ENCODE measurements at places on chromosomes 3 and 15. TPM values are rescaled to one million over a fixed set of nuclear protein-coding genes. Genes with fewer than 3 reads are reported as not detected.

The LCMT2 gene
- not detected for total RNA-seq

The PCOLCE2 gene
- total RNA-seq: 36.6 TPM

The ROBO2 gene
- not detected for total RNA-seq

The TICRR gene
- 3.4 TPM for total RNA-seq

The NOX5 gene
- total RNA-seq: not detected

The EXOG gene
- 16.6 TPM for total RNA-seq

The ZNF620 gene
- 5.4 TPM for total RNA-seq

The BDH1 gene
- total RNA-seq: 0.31 TPM

The ZNF860 gene
- 8.1 TPM for total RNA-seq

The ITPR1 gene
- total RNA-seq: 10.2 TPM

The FETUB gene
- not detected for total RNA-seq

The KCNAB1 gene
- total RNA-seq: 12.6 TPM

The FEZF2 gene
- not detected for total RNA-seq

The TM2D3 gene
- total RNA-seq: 21.9 TPM

The GOLGA8Q gene
- not detected for total RNA-seq

The THBS1 gene
- 15.9 TPM for total RNA-seq

The LDHAL6B gene
- total RNA-seq: not detected

DNA sequence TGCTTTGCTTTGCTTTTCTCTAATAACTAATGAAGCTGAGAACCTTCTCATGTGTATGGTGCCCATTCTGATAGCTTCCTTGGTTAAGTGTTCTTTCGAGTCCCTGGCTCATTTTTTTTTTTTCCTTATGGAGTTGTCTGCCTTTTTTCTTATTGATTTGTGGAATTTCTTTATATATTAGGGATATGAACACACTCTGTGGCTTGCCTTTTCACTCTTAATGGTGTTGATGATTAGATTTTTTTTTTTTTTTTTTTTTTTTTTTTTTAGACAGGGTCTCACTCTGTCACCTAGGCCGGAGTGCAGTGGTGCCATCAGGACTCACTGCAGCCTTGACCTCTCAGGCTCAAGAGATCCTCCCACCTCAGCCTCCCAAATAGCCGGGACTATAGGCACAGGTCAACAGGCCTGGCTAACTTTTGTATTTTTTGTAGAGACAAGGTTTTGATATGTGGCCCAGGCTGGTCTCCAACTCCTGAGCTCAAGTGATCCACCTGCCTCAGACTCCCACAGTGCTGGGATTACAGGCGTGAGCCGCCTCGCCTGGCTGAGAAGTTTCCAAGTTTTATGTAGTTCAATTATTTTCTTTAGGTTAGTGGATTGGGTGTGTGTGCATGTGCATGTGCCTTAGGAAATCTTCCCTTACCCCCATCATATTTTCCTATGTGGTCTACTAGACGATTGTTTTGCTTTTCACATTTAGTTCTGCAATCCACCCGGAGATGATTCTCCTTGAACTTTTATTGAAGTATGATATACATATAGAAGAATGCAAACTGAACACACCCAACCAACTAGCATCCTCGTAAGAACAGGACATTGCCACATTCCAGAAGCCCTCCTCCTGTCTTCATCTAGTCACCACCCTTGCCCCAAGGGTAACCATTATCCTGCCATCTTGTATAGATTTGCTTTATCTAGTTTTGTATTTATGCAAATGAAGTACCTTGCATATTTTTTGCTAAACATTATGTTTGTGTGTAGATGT is 1.7 kb upstream of the SNRPA1 start:
- no peak for DNase-seq

GRCh38 chr3:170799009-170799408 is 71.0 kb downstream of the RPL22L1 start:
- DNase-seq: no peak

GRCh38 chr3:23704298-23704697 is 101.5 kb upstream of the UBE2E1 start:
- no peak for DNase-seq

GRCh38 chr3:128698211-128699047 is 27.6 kb upstream of the RAB7A start:
- DNase-seq: peak; percentile 70

- no peak for DNase-seq
Observed at GRCh38 chr15:25238126-25238525, 200.7 kb downstream of the UBE3A start.

DNA sequence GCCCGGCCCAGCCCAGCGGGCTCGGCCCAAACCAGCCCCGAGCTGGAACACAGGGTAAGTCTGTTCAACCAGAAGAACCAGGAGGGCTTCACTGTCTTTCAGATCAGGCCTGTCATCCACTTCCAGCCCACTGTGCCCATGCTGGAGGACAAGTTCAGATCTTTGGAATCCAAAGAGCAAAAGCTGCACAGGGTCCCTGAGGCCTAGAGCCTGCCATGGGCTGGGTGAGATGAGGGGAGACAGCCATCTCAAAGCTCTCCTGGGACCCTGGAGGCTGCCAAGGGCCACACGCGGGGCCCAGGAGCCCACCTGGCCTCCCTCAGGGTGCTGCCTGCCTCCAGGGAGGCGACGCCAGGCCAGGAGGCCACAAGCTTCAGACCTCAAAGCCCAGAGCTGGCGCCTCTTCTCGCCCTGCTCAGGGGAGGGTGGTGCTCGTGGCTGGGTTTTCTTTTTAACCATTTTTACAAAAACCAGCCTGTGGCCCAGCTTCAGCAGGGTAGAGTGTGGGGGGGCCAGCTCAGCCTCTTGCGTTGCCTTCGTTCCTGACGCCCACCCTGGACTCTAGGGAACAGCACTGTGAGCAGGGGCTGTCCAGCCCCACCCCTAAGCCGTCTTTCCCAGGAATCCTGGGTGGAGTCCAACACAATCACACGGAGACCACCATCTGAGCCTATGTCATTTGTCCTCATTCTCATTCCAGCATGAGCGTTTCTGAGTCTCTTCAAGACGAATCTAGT is 107.0 kb downstream of the ETFA start:
- no peak for DNase-seq

- no peak for DNase-seq
Observed at GRCh38 chr15:85761635-85762034, 33.1 kb downstream of the KLHL25 start.

DNA sequence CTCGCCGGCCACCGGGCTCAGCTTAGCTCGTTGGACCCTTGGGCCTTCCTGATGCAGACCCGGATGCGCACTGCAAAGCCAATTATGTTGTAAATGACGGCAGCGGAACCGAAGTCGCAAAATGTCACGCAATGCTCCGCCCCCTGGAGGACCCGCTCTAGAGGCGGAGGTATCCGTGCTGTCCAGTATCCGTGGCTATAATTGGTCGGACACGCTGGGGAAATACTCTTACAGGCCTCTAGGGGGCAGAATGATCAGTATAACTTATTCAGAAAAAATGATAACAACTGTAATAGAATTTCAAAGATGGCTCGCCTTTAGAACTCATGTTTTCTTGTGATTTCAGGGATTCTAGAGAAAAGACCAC is at the start of gene PRR23B:
Gene PRR23B (minus strand): TSS at position 59 of the 367 bp plus-strand sequence. CDS start 265 bp downstream, outside the sequence.
- no peak for DNase-seq

- no peak for DNase-seq
Observed at GRCh38 chr3:124748560-124749198, 18.4 kb downstream of the UMPS start.

- DNase-seq: no peak
Observed at GRCh38 chr3:8619548-8619947, 25.1 kb downstream of the SSUH2 start.

DNA sequence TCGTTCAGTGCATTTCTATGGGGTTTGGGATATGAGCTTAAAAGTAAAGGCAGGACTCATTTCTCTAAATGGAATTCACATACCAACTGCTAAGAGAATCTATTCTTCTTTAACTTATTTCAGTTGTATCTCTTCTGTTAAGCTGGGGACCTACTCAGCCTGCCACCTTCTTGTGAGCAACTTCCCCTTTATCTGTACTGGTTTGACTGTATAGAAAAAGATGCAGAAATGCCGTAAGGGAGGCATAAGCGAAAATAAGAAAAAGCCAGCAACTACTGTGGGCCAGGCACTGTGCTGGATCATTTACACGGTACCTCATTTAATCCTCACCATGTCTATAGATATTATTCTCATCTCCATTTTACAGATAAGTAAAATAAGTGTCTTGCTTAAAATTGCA is 38.4 kb downstream of the RBMS3 start:
- DNase-seq: no peak

- DNase-seq: no peak
Observed at GRCh38 chr15:73607843-73608242, 25.3 kb downstream of the NPTN start.

DNA sequence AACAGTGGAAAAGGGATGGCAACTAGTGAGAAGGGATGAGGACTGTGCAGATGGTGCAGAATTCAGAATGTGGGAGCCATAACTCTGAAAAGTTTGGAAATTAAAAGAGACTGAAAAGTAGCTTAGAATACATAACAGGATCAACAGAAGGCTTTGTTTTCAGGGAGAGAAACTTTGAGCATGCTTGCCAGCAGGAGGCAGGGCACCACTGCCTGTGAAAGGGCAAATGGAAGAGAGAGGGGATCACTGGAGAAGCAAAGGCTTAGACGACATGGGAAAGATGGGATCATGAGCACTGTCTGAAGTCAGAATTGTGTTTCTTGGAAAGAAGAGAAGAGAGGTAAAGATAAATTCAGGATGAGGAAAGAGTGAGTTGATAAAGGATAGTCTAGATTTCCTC is 99.6 kb downstream of the ABI3BP start:
- no peak for DNase-seq

DNA sequence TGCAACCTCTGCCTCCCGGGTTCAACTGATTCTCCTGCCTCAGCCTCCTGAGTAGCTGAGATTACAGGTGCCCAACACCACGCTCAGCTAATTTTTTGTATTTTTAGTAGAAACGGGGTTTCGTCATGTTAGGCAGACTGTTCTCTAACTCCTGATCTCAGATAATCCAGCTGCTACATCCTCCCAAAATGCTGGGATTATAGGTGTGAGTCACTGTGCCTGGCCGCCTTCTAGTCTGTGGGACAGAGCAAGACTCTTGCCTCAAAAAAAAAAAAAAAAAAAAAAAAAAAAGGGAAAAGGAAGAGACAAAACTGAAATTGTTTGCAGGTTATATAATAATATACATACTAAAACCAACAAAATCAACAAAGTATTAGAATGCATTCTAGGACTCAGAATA is 215.2 kb downstream of the PCCB start:
- no peak for DNase-seq

GRCh38 chr3:196174652-196175051 is 36.5 kb downstream of the ZDHHC19 start:
- DNase-seq: no peak

GRCh38 chr15:67009576-67010569 is 55.5 kb upstream of the SMAD3 start:
- DNase-seq: no peak

GRCh38 chr3:162538491-162538890 is 1041.9 kb downstream of the OTOL1 start:
- no peak for DNase-seq

DNA sequence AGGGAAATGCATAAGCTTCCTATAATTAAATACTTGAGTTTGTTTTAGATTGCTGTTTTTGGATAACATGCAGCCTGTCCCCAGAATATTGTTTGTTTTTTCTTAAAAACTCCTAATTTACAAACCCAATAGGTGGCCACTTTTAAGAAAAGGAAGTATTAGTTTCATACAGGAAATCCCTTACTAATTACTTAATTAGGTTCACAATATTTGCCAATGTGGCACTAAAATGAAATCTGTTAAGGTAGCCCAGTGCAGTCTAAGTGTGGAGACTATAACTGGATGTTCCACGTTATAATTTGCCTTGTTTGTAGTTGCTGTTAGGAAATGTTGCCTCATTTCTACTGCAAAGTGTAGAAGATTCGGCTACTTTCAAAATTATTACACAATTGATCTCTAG is 195.8 kb downstream of the BBX start:
- DNase-seq: no peak

- no peak for DNase-seq
Observed at GRCh38 chr3:152556731-152557254, 278.1 kb upstream of the P2RY1 start.

- no peak for DNase-seq
Observed at GRCh38 chr3:134640378-134640777, 10.4 kb downstream of the KY start.

DNA sequence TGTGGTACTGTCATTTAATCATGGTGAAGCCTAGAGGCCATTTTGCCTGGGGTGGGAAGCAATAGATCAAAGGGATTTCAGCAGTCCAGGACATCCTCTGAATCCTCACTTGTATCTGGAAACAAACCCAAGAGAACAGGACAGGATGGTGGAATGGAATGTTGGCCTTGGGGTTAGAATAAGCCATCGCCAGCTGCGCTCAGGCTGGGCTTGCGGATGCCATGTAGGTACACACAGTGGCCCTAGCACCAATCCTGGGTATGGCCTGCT is 76.5 kb upstream of the ALDH1A3 start:
- DNase-seq: no peak

DNA sequence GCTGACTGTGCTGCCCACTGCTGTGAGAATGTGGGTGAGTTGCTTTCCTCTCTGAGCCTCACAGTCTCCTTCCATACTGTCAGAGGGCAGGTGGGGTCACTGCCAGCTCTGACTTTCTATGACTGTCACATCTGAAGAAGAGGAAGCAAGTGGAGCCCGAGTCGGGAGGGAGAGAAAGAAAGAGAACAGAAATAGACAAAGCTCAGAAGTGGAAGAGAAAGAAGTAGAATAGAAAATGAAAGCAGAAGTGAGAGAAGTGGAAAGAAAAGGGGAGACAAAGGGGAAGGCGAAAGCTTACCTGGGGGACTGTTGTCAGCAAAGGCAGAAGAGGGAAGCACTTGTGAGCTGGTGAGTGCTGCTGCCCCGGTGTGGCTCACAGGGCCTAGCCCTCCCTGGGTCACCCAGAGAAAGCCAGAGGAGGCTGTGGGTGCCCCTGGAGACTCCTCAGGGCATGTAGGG is 57.9 kb downstream of the EPHB1 start:
- no peak for DNase-seq

DNA sequence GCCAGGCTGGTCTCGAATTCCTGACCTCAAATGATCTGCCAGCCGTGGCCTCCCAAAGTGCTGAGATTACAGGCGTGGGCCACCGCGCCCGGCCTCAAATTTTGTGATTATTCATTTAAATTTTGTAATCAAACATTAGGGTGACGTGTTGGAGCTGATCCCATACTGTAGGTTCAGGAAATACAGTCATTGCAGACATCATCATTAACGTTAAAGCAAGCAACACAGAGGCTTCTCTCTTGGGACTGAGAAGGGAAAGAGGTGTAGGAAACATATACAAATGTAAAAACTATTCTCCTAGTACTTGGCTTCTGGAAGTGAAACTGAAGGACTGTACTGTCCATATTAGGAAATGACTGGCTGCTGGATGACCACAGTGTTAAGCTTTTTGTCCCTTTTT is 11.1 kb upstream of the ARID3B start:
- DNase-seq: no peak

- no peak for DNase-seq
Observed at GRCh38 chr15:101262551-101262950, 10.7 kb upstream of the CHSY1 start.

DNA sequence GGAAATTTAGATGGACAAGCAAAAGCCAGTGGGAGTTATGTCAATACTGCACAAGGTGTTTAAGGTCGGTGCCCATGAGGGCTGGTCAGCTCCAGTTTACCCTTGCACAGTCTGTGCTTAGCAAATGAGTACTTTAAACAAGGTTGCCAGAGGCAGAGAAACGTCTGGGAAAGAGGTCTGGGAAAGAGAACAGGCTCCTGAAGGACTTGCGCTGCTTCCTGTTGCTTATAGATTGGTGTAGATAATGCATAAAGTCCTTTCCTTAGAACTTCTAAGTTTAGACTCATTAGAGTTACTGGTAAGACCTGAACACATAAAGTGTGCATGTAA is 162.6 kb upstream of the P2RY1 start:
- DNase-seq: no peak

GRCh38 chr15:70556151-70556741 is 207.1 kb downstream of the UACA start:
- DNase-seq: no peak

Measured in G401 (cell line).